NCI-H2107 (cell line): ENCODE measurements at places on chromosomes 6 and 20.

DNA sequence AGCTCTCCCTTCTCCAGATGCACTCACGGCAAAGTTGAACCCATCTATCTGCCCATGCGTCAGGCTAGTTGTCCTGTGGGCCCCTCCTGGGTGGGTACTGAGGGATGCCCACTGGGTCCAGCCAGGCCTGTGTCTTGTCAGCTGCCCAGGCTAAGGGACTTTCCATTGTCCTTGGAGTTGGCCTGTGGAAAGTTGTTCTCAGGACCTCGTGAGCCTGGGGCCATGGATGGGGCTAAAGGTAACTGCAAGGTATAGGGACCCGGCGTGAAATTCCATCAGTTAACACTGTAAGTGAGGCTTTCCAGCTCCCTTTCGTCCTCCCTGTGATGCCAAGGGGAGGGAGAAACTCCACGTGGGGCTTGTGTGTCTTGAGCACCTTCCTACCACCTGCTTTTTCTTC lies 126.5 kb downstream of the CEBPB start:
- DNase-seq, result no peak

DNA sequence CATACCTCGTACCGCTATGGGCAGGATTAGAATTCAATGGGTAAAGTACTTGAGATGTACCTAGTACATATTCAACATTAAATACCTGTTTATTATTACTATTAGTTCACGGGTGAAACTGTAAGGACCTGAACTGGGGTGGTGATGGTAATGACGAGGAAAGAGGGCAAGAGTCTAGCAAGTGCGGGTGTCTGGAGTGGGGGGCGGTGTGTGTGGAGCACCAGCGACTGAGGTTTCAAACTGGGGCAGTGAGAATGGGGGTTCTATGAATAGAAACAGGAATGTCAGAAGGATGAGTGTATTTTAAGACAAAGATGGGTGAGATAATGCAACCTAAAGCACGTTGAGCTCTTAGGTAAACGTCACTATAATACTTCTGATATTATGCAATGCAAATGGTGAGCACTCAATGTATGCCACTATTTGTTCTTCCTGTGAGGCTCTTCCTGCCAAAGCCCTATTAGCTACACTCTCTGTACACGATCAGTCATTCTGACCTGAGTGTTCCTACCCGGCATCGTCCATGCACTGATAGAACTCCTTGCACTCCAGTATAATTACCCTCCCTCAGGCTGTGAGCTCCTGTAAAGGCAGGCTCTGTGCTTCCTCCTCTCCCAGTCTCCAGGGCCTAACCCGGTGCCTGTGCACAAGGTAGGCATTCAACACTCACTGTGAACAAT lies 55.0 kb downstream of the ALDH5A1 start:
- DNase-seq, result no peak

GRCh38 chr6:40674170-40674569 lies 87.0 kb upstream of the LRFN2 start:
- no peak for DNase-seq

- DNase-seq, result no peak
These were observed 119.6 kb upstream of the EDN1 start for GRCh38 chr6:12170351-12171092.

DNA sequence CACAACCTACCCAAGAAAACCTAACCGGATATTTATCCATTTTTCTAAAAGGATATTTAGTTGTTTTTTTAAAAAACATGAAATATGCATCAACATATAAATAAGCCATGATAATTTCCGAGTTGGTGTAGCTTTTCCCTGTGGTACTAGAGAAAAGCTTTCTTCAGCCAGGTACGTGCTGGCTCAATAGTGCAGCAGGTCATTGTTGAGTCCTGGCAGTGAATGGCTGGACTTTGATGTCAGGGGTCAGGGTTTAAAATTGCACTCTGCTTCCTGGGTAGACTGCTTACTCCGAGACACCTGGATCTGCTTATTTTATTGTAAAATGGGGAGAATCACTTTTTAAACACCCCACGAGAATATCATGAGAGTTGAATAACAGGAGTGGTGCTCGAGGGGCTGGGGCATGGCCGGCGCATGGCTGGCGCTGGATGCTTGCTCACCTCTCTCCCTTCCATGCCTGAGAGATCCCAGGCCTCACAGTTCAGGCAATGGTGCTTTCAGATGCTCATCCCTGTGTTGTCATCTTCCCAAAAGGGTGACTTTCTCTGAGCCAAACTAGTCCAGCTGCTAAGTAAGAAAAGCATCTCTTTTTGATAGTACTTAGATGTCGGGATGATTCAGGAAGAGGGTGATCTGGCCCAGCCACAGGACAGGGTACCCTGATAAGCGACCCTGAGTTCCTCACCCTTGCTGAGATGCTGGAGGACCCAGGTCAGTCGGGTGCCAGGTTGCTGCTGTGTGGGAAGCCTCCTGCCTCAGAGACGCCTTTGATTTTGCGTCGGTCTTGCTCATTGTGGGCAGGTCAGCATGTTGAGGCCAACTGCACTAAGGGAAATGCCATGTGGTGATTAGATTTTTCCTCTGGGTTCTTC lies 269.1 kb upstream of the FOXQ1 start:
- DNase-seq, result no peak

DNA sequence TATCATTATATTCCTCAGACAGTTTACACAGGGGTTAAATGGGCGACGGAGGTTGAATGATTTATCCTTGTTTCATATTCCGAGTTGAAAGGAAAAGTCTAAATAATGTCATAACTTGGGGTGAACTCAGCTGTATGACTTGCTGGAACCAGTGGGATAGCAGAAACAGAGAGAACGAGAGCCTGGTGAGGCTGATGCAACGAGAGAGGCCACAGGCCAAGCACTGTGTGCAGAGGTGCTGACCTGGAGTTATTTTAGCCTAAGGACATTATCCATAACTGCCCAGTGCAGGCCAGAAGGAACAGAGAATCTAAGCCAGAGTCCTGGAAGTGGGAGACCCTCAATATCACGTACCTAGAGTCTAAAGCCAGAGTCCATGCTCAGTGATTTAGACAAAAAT lies 394.9 kb downstream of the MAFB start:
- DNase-seq, result no peak

DNA sequence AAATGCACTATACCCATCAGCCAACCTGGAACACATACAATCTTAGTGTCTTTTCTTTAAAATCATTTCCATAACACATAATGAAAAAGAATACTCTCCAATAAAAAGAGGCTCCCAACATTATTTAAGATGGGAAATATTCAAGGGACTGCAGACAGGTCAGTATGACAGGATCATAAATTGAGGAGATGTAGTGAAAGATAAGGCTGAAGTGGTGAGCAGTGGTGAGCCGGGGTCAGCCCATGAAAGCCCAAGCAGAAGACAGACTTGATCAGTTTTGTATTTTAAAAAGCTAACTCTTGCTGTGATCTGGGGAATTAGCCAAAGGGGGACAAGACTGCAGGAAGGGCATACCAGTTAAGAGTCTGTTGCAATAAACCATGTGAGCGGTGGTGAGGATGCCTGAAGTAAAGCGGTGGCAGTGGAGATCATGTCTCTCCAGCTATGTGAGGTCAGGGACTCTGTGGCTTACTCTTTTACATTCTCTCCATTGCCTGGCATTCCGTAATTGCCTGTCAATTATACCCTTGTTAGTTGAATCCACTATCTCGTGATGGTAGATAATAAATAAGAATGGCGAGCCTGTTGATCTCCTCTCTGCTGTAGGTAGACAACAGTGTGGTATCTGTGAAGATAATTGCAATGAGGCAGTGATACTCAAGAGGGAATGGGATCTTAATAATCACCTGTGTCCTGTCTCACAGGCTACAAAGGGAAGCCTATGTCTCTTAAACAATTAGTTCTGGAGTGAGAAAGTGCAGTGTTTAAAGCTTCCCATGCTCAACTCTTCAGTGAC lies 97.4 kb downstream of the FILIP1 start:
- no peak for DNase-seq

- no peak for DNase-seq
These were observed 119.6 kb upstream of the RNF24 start for GRCh38 chr20:4134861-4135379.

- no peak for DNase-seq
These were observed 99.1 kb downstream of the TFAP2A start for GRCh38 chr6:10315658-10316372.

DNA sequence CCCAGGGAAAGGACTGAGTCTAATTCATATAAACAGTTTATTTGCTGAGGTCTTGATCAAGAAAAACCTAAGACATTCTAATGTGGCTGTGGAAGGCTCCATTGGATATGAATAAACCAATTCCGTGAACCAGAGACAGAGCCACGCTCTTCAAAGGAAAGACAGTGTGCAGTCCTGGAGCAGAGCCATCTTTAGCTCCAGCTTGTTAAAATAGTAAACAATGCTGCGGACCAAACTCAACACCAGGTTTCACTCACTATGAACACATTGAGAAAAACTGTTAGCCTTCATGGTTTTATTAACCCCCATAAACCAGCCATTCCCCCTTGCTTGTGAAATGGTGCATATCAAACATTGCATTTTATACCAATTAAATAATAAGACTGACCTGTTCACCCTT lies 61.9 kb downstream of the COL9A1 start:
- DNase-seq, result no peak

GRCh38 chr6:69098910-69099309 lies 463.8 kb downstream of the ADGRB3 start:
- DNase-seq, result no peak
